ENCODE measurements at places on chromosomes 6 and 20. TPM values are rescaled to one million over a fixed set of nuclear protein-coding genes. Genes with fewer than 3 reads are reported as not detected.

The SLC12A5 gene
- total RNA-seq = not detected

- H3K36me3 ChIP-seq = no peaks in the 10 kb centered on the region
- DNase-seq = no peak
- no peak overlapping the region for H3K27ac ChIP-seq
These were observed 417.7 kb upstream of the JAG1 start for GRCh38 chr20:11091511-11091910.

The PNLDC1 gene
- total RNA-seq = not detected

DNA sequence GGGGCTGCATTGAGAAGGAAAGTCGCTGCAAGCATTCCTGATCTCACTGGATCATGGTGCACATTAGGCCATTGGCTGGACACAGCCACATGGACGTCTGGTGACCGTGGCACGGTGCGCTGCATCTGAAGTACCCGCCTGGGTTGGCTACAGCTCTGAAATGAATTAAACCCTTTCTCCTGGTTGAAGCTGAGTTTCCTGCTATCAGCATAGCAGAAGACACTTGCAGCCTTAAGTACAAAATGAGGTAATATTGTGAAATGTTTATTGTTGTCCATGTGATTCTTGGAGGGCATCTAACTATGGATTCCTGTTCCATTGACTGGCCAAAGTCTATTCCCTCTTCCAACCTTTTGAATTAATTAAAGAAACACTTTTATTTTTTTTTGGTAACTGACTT, 89.8 kb upstream of the ADTRP start:
- no peaks in the 10 kb centered on the region for H3K27me3 ChIP-seq
- H3K4me3 ChIP-seq = no peak overlapping the region
- H3K36me3 ChIP-seq = no peaks in the 10 kb centered on the region
- DNase-seq = no peak
- no peaks in the 10 kb centered on the region for H3K4me1 ChIP-seq

The SAMD3 gene
- not detected for total RNA-seq

DNA sequence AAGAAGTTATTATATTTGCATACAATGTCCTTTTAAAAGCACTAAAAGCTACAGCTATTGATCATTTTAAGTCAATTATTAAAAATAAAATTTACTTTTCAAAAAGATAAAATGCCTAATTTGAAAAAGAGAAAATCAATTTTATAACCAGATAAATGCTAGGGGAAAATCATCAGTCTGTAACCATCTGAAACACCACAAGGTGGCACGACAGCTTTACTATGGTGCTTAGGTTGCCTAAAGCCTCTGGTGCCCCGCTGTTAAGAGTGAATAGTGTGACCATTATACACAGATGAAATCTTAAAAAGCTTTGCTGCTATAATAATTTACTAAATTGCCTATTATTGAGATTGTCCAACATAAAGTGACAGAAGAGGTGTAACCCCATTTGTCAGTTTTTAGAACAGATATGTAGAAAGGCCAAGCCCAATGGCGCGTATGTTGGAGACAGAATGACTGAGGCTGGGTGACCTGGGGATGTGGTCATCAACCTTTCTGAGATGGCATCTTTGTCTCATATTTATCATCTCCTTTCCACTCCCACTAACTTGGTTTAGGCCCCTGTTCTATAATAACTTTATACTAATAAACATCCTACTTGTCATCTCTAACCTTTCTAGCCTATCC, 100.8 kb downstream of the MOXD1 start:
- peak; percentile 19 for DNase-seq
- H3K36me3 ChIP-seq = no peaks in the 10 kb centered on the region
- H3K27ac ChIP-seq = no peak overlapping the region
- no peaks in the 10 kb centered on the region for H3K27me3 ChIP-seq

GRCh38 chr6:74269600-74269858, 573.5 kb downstream of the CD109 start:
- no peak overlapping the region for H3K27ac ChIP-seq
- no peaks in the 10 kb centered on the region for H3K27me3 ChIP-seq
- H3K36me3 ChIP-seq = no peaks in the 10 kb centered on the region
- DNase-seq = no peak
- no peak overlapping the region for H3K4me3 ChIP-seq

GRCh38 chr6:38151580-38152500, 332.3 kb downstream of the ZFAND3 start:
- H3K27me3 ChIP-seq = no peaks in the 10 kb centered on the region
- H3K4me3 ChIP-seq = no peak overlapping the region
- no peaks in the 10 kb centered on the region for H3K4me1 ChIP-seq
- H3K36me3 ChIP-seq = no peaks in the 10 kb centered on the region
- DNase-seq = no peak

DNA sequence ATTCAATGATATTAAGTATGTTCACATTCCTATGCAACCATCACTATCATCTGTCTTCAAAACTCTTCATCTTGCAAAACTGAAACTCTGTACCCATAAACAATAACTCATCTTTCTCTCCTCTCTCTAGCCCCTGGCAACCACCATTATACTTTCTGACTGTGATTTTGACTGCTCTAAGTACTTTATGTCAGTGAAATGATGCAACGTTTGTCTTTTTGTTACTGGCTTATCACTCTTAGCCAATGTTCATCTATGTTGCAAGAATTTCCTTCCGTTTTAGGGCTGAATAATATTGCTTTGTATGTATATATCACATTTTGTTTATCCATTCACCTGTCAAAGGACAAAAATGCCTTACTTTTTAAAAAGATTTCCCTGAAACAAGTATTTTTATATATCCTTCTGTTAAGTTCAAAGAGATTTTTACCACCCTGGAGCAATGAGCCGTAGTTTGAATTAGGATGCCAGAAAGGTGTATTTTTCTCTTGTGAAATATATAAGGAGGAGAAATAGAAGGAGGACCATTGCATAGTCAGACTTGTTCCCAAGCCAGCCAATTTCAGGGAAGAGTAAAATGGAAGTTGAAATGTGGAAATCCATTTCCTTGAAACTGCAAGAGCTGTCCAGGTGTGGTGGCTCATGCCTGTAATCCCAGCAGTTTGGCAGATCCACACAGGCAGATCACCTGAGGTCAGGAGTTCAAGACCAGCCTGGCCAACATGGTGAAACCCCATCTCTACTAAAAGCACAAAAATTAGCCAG, 4.0 kb upstream of the CGAS start:
- H3K4me1 ChIP-seq = peaks cover 4% of the 10 kb centered on the region
- H3K4me3 ChIP-seq = no peak overlapping the region
- H3K27ac ChIP-seq = no peak overlapping the region
- H3K27me3 ChIP-seq = no peaks in the 10 kb centered on the region
- no peak for DNase-seq

GRCh38 chr6:150767571-150768018, 97.9 kb upstream of the MTHFD1L start:
- H3K4me3 ChIP-seq = no peak overlapping the region
- H3K36me3 ChIP-seq = no peaks in the 10 kb centered on the region
- H3K27me3 ChIP-seq = no peaks in the 10 kb centered on the region
- DNase-seq = no peak
- no peak overlapping the region for H3K27ac ChIP-seq

DNA sequence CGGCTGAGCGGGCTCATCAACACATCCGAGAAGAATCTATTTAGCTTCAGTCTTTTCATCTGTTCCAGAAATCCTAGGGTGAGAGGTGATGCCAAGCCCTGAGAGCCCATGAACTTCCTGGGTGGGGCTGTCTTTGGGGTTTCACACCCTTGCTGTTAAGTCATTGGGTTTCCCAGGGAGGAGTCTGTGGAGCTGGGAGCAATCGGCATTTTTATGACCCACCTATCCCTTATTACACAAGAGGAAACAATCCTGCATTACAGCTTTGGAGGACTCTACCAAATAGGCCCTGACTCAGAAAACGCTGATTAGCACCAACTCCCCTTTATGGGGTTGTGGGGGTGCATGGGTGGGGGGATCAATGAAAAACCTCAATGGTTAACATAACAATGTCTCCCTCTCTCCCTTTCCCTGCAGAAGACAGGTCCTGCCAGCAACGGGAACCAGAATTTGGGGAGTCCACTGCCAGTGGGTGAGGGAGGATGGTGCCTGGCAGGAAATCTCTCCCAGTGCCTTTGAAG, 46.3 kb downstream of the EZR start:
- H3K27me3 ChIP-seq = no peaks in the 10 kb centered on the region
- no peaks in the 10 kb centered on the region for H3K36me3 ChIP-seq
- peaks cover 13% of the 10 kb centered on the region for H3K4me1 ChIP-seq
- peak; percentile 85 for DNase-seq

The BEND3 gene
- total RNA-seq = 12.1 TPM

GRCh38 chr6:25706314-25707014, 48.1 kb upstream of the SLC17A4 start:
- no peaks in the 10 kb centered on the region for H3K27me3 ChIP-seq
- DNase-seq = no peak
- H3K27ac ChIP-seq = no peak overlapping the region
- H3K4me3 ChIP-seq = no peak overlapping the region
- no peaks in the 10 kb centered on the region for H3K4me1 ChIP-seq

The CTAGE9 gene
- total RNA-seq = not detected

GRCh38 chr6:69785697-69786096, 11.1 kb downstream of the LMBRD1 start:
- peaks cover 29% of the 10 kb centered on the region for H3K4me1 ChIP-seq
- H3K27me3 ChIP-seq = no peaks in the 10 kb centered on the region
- H3K36me3 ChIP-seq = peaks cover 9% of the 10 kb centered on the region
- no peak overlapping the region for H3K27ac ChIP-seq
- DNase-seq = no peak

DNA sequence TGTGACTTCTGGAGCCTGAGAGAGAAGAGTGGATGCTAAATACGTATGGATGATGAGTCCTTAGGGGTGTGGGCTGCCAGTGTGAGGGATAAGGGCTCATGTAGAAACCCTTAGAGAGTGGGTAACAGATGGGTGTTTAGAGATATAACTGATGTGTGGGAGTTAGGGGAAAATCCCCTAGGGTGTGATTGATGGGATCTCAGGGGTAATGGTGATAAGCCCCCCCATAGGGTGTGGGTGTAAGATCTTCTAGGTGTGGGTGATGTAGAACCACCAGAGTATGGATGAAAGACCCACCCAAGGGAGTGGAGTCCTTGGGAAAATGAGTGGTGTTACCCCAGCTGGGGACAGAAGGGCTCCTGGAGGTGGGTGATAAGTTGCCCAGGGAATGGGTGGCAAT, 26.3 kb downstream of the SLC12A5 start:
- H3K27me3 ChIP-seq = peaks cover 25% of the 10 kb centered on the region
- H3K27ac ChIP-seq = no peak overlapping the region
- no peaks in the 10 kb centered on the region for H3K36me3 ChIP-seq
- peaks cover 4% of the 10 kb centered on the region for H3K4me1 ChIP-seq

The DTD1 gene
- 14.1 TPM for total RNA-seq

The HLA-DMB gene
- total RNA-seq = 1.8 TPM

DNA sequence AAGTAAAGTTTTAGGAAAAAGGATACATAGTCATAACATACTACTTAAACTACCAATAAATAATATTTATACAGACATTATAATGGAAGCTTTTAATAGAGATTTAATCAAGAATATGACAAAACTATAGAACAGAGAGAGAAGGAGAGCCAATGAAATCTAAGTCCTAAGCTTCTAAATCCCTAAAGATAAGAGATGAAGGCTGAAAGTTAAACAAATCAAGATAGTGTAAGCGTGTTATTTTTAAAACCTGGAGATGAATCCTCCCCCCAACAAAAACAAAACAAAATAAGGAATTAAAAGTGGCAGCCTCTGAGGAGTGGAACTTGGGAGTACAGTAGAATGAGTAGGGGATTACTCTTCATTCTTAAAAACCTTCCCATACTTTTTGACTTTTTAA, 145.9 kb downstream of the TBC1D32 start:
- no peak overlapping the region for H3K4me3 ChIP-seq
- H3K36me3 ChIP-seq = no peaks in the 10 kb centered on the region
- no peaks in the 10 kb centered on the region for H3K4me1 ChIP-seq
- DNase-seq = no peak
- H3K27ac ChIP-seq = no peak overlapping the region
- no peaks in the 10 kb centered on the region for H3K27me3 ChIP-seq

- H3K27me3 ChIP-seq = no peaks in the 10 kb centered on the region
- no peak overlapping the region for H3K27ac ChIP-seq
- DNase-seq = no peak
- no peaks in the 10 kb centered on the region for H3K36me3 ChIP-seq
These were observed 327.8 kb upstream of the TBX18 start for GRCh38 chr6:85092226-85092625.

DNA sequence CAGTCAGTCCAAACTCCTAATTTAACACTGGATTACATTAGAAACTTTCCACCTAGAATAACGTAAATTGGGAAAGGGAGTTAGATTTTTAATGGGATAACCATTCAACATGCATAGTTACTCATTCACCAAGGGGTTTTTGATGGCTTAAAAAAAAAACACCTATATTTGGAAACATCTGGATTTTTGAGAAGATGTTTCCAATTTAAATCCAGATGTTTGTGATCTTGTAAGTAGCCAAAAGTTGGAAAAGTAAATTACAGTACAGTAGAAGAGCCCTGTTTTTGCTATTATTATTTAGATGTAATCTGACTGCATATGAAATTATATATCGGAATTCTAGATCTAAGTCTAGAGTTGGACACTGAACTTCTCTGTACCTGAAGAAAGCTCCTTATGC, 478.2 kb downstream of the CD83 start:
- H3K27me3 ChIP-seq = no peaks in the 10 kb centered on the region
- DNase-seq = no peak
- H3K27ac ChIP-seq = no peak overlapping the region
- H3K36me3 ChIP-seq = no peaks in the 10 kb centered on the region

DNA sequence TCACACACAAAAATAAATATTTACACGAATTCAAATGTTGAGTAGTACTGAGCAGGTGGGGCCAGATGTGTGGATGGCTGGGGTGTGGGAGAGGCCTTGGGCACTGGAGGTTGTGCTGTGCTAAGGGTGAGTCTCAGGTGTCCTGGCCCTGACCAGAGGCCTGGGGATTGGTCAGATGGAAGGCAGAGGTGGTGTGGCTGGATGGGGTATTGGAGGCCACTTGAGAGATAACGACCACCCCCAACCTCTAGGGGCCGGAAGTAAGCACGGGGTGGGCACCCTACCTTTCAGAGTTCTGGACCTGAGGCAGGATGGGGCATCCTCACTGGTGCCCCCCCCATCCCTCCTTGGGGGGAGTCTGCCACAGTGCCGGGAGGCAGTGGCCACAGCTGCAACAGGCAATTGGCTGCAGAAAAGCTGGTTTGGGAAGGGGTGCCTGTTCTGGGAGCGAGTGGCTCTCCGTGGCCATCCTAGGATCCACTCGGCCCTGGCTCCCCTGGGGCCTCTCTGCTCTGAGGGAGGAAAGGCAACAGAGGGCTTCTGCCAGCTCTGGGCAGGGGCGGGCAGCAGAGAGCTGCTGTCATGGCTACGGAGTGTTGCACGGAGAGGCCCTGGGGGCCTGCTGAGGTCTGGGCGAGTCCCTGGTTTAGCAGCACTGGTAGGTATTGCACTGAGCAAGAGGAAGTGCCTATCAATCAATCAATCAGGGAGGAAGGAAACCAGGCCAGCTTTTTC, 87.6 kb downstream of the ASXL1 start:
- peaks cover 14% of the 10 kb centered on the region for H3K4me1 ChIP-seq
- DNase-seq = peak; percentile 6
- no peak overlapping the region for H3K4me3 ChIP-seq
- peaks cover 3% of the 10 kb centered on the region for H3K36me3 ChIP-seq

GRCh38 chr6:7697820-7698623, 27.9 kb upstream of the BMP6 start:
- H3K4me3 ChIP-seq = no peak overlapping the region
- DNase-seq = peak; percentile 13
- H3K27ac ChIP-seq = peak overlapping the region; percentile 19
- no peaks in the 10 kb centered on the region for H3K27me3 ChIP-seq
- H3K36me3 ChIP-seq = no peaks in the 10 kb centered on the region

GRCh38 chr6:128158496-128158895, 257.6 kb upstream of the THEMIS start:
- no peak for DNase-seq
- no peaks in the 10 kb centered on the region for H3K27me3 ChIP-seq
- H3K4me1 ChIP-seq = no peaks in the 10 kb centered on the region
- H3K27ac ChIP-seq = no peak overlapping the region
- no peak overlapping the region for H3K4me3 ChIP-seq

The ULBP3 gene
- not detected for total RNA-seq

The PLG gene
- not detected for total RNA-seq

Data from transverse colon (tissue), 4 donors.